Activated CD4-positive, alpha-beta T cell treated with anti-CD3 and anti-CD28 coated beads for 48 hours (primary cell): ENCODE measurements at places on chromosomes 5 and 9.

- DNase-seq: peak; percentile 88
Observed at GRCh38 chr5:119355685-119356611, at the start of gene TNFAIP8. TNFAIP8 (plus strand) TSS chr5:119356019; CDS start chr5:119356091, 72 bp downstream.

DNA sequence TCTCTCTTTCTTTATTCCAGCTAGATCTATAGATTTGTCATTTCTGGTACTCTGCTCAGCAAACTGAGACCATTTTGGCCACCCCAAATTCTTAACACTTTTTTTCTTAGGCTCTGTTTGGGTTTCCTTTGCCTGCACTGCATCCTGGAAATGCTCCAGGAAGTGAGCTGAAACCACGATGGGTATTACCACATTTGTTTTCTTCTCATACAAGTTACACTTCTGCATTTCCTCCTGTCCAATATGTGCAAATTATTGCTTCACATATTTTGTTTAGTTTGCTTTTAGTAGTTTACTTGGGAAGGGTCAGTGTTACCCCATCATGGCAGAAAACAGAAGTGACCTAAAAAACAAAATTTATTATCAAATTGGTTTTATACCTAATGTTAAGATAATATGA, 498.6 kb upstream of the GRIN3A start:
- DNase-seq: no peak

GRCh38 chr5:99061711-99062110, 132.9 kb upstream of the CHD1 start:
- no peak for DNase-seq

DNA sequence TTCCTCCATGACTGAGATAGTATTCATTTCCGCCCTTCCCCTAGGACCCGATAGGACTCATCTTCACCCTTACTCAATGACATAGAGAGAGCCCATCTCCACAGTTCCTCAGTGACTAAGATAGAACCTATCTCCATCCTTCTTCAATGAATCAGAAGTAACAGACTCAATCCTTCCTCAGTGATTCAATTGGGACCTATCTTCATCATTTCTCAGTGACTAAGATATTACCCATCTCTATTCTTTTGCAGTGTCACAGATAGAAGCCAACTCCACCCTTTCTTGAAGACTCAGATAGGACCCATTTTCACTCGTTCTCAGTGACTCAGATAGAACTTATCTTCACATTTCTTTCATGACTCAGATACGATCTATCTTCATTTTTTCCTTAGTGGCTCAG, 164.6 kb downstream of the FBXO4 start:
- no peak for DNase-seq

- no peak for DNase-seq
Observed at GRCh38 chr9:92120138-92120537, 4.9 kb upstream of the SPTLC1 start.

GRCh38 chr5:61941637-61942036, 364.4 kb upstream of the KIF2A start:
- no peak for DNase-seq

- no peak for DNase-seq
Observed at GRCh38 chr9:134947265-134947955, 29.7 kb upstream of the FCN1 start.

- DNase-seq: no peak
Observed at GRCh38 chr5:41246376-41246775, 33.0 kb upstream of the C6 start.

DNA sequence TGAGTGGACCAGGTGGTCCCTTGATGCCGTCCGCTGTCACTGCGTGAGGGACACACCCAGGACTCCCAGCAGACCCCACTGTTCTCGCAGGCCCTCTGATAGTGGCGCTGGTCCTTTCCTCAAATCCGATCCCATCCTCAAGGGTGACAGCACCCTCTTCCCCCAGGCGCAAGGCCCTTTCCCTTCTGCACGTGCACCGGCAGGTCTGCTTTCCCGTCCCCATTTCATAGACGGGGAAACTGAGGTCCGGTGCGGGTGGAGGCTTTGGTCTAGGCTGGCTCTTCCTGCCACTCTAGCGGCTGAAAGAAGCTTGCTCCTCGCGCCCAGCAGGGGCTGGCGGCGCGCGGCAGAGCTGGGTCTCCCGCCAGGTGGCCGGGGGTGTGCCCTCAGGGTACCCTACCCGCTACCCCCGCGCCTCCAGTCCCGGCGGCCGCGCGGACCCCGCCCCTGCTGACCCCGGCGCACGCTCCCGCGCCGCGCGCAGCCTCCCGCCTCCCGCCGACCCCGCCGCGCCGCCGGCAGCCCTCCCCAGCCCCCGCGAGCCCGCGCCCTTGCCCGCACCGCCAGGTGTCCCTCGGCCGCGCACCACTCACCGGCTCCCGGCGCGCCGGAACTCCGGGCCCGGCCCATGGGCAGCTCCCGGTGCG, 453 bp downstream of the RASGEF1C start:
- DNase-seq: peak; percentile 22

- no peak for DNase-seq
Observed at GRCh38 chr5:96432216-96433065, 607 bp downstream of the PCSK1 start.

GRCh38 chr5:134174841-134175839, 1.6 kb downstream of the SKP1 start:
- no peak for DNase-seq

- DNase-seq: no peak
Observed at GRCh38 chr9:137023583-137023991, 4.5 kb downstream of the ABCA2 start.

- DNase-seq: peak; percentile 39
Observed at GRCh38 chr5:181052672-181053487, 12.8 kb downstream of the BTNL9 start.

DNA sequence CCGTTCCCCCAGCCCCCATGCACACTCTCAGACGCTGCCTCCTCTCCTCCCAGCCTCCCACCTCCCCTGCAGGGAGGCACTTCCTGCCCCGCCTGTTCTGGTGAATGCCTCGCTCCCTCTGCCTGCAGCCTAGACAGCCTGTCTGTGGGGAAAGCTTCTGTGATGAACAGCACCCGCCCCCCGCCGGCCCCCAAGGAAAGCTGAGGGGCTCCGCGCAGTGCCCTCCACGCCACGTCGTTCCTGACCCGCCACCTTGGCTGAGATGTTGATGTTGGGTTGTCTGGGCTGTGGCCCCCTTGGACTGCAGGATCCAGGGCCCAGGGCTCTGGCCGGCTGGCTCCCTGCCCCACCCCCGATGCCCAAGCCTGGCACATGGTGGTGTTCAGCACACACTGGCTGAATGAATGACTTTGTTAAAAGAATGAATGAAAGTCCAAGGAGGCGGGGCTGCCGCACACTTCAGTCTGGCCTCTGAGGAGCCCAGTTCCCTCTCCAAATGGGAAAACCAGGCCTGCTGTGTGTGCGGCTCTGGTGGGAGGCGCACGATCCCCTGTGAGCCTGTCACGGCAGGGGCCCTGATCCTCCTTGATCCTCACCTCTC, 2.1 kb upstream of the MYMK start:
- no peak for DNase-seq

DNA sequence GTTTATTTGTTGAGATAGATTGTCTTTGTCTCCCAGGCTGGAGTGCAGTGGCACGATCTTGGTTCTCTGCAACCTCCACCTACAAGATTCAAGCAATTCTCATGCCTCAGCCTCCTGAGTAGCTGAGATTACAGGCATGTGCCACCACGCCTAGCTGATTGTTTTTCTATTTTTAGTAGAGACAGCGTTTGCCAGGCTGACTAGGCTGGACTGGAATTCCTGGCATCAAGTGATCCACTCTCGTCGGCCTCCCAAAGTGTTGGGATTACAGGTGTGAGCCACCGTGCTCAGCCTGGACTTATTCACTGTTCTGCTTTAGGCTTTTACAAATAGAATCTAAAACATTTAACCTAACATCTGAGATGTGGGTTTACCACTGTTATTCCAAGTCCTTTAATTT, 91.3 kb downstream of the COMMD10 start:
- DNase-seq: no peak

DNA sequence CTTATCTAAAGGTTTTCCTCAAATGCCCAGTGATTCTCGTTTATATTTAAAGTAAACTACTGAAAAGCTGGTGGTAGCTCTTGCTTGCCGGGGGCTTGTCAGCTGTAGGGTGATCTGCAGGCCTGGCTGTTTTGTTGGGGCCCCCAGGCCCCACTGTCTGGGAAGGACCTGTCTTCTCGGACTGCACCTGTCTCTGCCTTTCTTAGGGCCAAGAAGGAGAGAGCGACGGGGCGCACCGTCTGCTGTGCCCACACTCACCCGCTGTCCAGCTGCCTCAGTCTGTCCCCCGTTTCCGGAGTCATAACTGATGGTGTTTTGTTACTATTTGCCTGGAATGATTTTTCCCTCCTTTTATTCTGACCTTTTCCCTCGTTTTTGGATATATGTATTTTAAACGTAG, 94.1 kb upstream of the CACNA1B start:
- no peak for DNase-seq

DNA sequence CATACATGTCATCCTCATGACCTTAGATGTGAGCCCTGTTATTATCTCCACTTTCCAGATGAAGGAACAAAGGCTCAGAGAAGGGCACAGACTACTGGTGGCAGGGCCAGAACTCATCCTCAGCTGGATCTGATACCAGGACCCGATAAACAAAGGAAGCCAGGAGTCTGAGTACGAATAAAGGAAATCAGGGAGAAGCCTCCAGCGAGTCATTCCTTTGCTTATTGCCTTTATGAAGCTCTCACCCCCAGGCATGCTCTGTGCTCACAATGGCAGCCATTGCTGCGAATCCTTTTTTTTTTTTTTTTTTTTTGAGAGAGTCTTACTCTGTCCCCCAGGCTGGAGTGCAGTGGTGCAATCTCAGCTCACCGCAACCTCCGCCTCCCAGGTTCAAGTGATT, 130.1 kb downstream of the GAPVD1 start:
- no peak for DNase-seq

DNA sequence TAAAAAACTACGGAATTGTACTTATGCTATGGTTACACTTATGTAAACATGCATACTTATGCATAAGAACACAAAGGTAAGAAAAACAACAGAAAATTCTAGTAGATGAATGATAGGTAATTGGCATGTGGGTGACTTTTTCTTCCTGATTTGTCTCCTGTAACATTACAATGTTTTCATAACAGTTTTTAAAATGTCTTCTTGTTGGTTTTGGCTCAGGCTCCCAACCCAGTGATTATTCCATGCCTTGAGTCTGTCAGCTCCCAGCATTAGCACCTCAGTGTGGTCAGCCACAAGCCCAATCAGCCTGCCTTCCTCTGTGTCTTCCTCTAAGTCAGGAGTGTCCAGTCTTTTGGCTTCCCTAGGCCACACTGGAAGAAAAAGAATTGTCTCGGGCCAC, 7.9 kb upstream of the FOXE1 start:
- DNase-seq: no peak

DNA sequence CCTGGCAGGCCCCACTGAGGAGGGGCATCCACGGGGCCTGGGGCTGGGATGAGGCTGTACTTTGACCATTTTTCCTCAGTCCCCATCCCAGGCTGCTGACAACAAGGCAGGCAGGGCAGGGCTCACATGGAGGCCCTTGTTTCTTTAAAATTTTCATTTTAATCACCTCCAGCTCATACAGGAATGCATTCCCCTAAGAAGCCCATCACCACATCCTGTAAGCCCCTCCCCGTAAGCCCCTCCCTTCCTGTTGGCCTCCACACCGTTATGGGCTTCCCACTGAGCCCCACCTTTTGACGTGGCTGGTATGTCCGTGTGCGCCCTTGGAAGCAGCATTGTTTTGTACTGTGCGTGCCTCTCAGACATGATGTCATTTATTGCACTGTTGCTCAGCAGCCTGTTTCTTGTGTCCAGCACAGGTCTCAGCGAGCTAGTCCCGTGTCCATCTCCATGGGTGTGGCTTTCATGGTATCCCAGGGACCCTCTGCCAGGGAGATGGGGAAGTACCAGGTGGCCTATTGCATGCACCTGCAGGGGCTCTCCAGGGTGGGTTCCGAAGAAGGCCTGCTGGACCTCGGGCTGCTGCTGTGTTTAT, 22.4 kb downstream of the PHF2 start:
- no peak for DNase-seq

GRCh38 chr5:18051953-18052352, 417.7 kb downstream of the TAF11L14 start:
- no peak for DNase-seq

DNA sequence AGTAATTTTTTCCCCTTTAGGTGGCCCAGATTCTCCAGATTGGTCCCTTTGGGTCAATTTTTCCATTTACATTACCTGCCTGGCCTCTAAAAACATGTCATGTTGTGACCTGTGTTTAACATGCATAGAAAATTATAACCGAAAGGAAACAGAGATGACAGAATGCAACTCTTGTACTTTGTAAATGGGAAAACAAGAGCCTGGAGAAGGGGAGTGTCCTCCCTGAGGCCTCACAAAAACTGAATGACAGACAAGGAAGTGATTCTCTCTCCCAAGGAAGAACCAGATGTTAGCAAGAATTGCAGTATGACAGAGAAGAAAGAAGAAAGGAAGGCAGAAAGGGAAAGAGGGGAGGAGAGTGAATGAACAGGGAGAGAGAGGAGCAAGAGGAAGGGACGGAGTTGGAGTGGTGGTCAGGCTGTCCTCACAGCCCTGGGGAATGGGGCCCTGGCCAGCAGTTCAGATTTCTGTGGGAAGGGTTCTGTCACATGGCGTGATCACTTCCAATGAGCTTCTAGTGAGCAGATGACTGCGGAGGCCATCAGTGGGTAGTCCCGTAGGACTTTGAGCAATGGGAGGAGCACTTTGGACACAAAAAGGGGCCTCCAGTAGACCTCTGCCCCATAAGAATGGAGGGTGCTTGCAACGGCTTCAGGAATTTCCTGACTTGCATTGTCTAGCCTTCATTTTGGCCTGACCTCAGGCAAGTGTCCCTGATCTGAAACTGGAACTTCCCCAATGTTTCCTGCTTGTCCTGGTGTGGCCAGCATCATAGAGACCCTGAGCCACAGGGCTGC, 31.6 kb downstream of the ABLIM3 start:
- DNase-seq: no peak

GRCh38 chr9:26516773-26517343, 375.7 kb downstream of the CAAP1 start:
- DNase-seq: no peak

DNA sequence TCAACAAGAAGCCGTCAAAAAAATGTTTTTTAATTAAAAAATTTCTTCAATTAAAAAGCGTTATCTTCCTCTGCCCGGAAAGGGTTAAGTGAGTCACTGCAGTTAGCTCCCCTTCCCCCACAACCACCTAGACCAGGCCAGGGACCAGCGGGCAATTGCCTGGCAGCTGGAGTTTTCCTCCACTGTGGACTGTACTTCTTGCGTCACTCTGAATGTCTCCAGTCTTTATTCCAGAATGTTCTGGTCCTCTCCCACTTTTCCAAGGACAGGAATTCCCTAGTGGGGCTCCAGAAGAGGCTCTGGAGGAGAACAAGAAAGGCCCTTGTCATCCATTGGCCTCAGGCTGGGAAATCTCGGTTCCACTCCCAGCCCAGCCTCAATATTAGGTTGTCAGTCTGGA, 114.0 kb downstream of the C9orf50 start:
- DNase-seq: no peak
